LNCaP clone FGC (cell line): ENCODE measurements at places on chromosomes 4 and X.
A peak's percentile ranks its signal among the peaks of the same experiment; 100 is the strongest.

DNA sequence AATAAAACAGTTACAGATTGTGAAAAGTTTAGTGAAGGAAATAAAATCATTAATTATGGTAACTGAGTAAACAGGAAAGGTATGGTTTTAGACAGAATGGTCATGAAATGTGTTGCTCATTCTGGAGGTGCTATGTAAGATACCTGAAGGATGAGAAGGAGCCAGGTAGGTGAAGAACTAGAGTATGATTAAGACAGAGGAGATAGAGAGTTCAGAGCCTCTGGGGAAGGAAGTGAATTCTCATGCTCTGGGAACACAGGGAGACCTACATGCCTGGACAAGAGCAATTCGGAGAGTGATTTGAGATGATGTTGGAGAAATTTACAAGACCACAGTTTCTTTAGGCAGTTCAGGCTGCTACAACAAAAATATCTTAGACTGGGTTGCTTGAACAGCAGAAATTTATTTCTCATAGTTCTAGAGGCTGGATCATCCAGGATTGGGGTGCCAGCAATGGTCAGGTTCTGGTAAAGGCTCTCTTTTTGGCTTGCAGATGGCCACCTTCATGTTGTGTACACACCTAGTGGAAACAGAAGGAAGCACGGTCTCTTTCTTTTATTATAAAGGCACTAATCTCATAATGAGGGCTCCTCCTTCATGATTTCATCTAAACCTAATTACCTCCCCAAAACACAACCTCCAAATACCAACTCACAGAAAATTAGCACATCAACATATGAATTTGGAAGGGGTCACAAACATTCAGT lies 1416.1 kb downstream of the PCDH7 start:
- no peak for DNase-seq

GRCh38 chr4:20638825-20639224 lies 61.4 kb upstream of the PACRGL start:
- DNase-seq: no peak

- no peak for DNase-seq
Observed at GRCh38 chrX:84216881-84217280, 28.9 kb upstream of the RPS6KA6 start.

DNA sequence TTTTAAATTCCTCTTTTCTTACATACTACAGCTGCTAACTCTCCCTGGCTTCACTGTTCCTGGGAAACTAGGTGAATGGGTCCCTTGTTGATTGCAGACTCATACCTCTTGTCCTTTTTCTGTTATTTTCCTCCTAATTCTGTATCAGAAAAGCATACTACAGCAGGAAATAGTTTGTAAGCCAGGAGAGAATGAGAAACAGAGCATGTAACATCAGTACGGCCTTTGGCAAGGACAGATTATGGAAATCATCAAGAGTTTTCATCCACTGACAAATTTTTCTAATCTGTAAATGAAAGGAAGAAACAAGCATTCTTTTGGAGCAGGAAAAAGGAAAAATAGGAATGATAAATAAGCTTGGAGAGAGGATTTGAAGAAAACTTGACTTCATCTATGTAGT lies 239.2 kb downstream of the ANTXR2 start:
- DNase-seq: no peak

DNA sequence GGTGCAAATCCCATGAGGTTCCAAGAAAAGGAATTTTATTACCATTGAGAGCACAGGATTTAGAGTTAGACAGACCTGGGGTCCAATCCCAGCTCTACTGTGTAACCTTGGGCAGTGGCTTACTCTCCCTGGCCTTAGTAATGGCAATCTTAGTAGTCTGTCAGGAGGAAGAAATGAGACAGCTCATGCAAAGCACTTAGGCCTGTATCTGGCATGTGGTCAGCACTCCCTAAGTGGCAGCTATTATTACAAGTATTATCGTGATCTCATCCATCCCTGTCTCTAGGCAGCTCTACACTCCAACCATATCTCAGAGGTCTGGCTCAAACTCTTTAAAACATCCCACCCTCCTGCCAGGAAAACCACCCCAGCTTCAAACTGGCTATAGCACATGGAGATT lies 129.6 kb upstream of the NALF2 start:
- no peak for DNase-seq

- DNase-seq: no peak
Observed at GRCh38 chr4:123667496-123667895, 270.9 kb downstream of the SPRY1 start.

DNA sequence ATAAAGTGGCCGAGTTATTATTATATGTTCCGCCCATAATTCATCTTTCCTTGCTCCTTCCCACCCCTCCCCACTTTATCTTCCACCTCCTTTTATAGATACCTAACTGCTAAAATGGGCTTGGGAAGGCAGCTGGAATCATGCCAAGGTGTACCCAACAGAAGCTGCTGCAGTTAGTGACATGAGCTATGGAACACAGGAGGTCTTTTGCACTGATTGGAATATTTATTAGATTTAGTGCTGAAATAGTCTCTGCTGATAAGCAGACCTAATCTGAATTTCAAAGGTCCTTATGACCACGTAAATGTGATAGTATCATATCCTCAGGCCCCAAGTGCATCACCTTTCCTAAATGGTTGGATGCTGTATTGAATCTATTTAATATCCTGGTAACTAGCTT lies 64.9 kb downstream of the HMGB2 start:
- no peak for DNase-seq

DNA sequence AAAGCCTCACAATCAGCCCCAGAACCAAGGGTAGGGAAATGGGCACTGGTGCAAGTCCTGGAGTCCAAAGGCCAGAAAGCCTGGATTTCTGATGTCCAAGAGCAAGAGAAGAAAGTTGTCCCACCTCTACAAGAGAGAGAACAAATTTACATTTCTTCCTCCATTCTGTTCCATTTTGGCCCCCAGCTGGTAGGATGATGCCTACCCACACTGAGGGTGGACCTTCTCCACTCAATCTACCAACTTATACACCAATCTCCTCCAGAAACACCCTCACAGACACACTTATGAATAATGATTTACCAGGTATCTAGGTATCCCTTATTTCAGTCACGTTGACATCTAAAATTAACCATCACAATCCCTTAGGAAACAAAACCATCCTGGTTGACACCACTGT lies 367.8 kb upstream of the GRIA3 start:
- no peak for DNase-seq

GRCh38 chr4:122895336-122895995 lies 26.9 kb downstream of the NUDT6 start:
- DNase-seq: peak; percentile 59

GRCh38 chr4:185396724-185397385 lies at the start of gene ANKRD37:
Gene ANKRD37 (plus strand): TSS chr4:185396841. CDS start chr4:185396924, 83 bp downstream.
- DNase-seq: peak; percentile 58

DNA sequence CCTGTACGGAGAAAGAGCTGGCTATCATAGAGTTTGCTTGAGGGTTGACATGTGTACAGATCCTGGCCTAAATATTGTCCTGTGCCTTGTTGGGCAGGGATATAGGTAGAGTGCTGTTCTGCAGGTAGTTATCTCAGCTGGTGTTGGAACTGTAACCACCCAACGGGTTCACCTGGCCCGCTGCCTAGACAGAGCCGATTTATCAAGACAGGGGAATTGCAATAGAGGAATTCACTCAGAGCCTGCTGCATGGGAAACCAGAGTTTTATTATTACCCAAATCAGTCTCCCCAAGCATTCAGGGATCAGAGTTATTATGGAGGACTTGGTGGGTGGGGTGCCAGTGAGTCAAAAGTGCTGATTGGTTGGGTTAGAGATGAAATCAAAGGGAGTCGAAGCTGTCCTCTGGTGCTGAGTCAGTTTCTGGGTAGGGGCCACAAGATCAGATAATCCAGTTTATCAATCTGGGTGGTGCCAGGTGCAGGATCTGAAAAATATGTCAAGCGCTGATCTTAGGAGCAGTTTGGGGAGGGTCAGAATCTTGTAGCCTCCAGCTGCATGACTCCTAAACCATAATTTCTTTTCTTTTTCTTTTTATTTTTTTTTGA lies 42.5 kb upstream of the XIAP start:
- no peak for DNase-seq

- DNase-seq: no peak
Observed at GRCh38 chr4:41296995-41297394, 40.3 kb downstream of the UCHL1 start.

DNA sequence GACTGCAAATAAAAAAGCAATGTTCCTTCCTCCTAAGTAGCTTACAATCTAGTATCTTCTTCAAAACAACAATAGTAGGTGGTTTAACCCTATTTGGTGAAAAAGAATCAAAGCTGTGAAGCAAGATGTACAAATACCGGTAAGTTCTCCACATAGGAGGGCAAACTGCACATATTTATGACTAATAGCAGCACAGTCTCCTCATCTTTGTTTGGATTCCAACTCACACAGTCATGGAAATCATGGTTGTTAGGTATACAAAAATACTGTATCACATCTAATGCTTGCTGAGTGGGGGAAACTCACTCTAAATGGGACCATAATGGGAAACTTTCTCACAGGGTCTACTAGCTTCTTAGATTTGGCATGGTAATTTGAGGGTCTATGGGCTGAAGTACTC lies 597.2 kb downstream of the INPP4B start:
- DNase-seq: no peak

GRCh38 chr4:1098311-1098925 lies 14.9 kb downstream of the RNF212 start:
- DNase-seq: no peak

DNA sequence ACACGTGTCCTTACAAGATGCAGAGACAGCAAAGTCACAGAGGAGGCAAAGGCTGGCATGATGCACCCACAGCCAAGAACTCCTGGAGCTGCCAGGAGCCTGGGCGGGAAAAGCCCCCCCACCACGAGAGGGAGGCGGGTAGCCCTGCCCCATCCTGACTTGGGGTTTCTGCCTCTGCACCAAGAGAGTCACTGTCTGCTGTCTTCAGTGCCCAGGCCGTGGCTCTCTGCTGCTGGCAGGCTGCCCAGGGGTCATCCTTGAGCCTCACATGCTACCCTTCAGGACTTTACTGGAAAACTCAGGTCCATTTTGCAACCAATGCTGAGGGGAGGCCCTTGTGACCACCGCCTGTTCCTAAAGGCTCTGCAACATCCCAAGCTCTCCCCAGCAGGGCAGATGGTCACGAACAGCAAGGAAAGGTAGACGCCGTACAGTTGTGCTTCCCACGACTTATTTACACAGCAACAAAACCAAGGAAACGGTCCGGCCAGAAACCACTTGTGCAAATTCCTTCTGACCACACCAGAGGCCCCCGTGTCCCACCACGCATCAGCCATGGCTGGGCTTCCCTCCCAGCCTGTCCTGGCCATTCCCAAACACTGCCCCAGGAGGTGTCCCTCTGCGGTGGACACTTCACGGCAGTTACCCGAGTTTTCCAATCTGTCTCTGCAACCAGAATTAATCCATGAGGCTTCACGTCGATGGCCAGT lies 56.9 kb downstream of the ACOX3 start:
- no peak for DNase-seq

DNA sequence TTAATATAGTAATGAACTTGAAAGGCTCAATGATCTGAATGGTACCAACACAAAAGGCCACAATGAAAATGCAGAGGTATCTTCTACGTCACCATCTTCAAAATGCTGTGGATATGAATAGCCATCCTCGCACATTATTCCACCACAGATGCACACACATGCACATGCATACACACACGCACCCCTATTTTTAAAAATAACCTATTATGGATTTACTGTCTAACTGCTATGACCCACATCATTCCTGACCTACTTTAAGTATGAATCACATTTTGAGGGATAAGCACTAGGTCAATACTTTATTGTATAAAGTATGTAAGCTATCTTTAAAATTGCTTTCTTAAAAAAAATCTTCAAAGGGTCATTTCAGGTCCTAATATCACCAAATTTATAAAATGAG lies 24.4 kb upstream of the CORIN start:
- DNase-seq: no peak

DNA sequence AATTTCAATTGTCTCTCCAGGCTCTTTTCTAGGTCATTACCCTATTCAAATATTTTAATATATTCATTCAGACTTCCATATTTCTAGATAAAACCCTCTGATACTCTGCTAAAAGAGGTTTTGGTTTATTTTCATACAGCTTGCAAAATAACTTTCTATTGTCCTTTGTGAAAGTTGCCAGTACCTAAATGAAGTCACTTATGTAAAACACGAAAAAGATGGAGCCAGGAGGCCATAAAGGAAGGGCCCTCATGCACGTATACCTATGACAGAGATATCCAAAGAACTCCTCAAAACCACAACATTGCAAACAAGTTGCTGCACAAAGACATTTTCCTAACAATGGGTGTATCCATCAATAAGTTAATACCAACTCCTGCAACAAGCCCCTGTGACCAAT lies 25.7 kb upstream of the ELOVL6 start:
- DNase-seq: no peak

DNA sequence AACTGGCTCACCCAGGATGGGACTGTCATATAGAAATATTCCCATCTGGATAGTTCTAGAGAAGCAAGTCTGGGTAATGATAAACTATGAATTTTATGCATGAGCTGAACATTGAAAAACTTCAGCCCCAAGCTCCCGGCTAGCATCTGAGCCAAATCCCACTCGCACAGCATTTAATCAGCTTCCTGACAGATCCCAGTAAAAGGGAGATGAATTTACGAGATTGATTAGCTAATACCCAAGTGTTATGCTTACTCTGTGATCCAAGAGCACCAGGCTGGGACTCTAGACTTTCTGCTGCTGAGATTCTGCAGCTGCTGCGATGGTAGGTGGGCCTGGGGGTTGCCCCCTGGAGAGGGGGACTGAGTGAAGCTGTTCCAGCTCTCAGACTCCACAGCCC lies 28.0 kb downstream of the FRMPD3 start:
- DNase-seq: no peak

DNA sequence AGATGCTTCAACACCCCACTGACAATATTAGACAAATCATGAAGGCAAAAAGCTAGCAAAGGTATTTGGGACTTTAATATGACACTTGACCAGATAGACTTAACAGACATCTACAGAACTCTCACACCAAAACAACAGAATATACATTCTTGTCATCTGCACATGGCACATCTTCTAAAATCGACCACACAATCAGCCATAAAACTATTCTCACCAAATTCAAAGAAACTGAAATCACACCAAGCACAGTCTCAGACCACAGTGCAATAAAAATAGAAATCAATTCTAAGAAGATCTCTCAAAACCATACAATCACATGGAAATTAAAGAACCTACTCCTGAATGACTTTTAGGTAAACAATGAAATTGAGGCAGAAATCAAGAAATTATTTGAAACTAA lies 340.8 kb downstream of the PPP1R2C start:
- no peak for DNase-seq

DNA sequence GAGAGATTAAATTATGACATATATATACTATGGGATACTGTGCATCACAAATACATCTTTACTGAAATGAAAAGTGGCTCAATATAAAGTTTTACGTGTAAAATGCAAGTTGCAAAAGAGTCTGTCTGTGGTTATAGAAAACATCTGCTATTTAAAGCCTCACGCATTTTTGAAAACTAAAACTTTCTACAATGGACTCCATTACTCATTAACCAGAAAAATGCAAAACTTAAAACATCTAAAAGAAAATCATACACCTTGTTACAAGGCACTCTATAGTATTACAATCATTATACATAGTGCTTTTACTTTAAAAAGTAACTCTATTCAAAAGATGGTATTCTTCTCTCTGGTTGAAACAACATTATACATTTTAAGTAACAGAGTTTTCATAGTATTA lies 755.6 kb downstream of the DMD start:
- DNase-seq: no peak
